ENCODE measurements at places on chromosomes 7 and 10. TPM values are rescaled to one million over a fixed set of nuclear protein-coding genes. Genes with fewer than 3 reads are reported as not detected.

DNA sequence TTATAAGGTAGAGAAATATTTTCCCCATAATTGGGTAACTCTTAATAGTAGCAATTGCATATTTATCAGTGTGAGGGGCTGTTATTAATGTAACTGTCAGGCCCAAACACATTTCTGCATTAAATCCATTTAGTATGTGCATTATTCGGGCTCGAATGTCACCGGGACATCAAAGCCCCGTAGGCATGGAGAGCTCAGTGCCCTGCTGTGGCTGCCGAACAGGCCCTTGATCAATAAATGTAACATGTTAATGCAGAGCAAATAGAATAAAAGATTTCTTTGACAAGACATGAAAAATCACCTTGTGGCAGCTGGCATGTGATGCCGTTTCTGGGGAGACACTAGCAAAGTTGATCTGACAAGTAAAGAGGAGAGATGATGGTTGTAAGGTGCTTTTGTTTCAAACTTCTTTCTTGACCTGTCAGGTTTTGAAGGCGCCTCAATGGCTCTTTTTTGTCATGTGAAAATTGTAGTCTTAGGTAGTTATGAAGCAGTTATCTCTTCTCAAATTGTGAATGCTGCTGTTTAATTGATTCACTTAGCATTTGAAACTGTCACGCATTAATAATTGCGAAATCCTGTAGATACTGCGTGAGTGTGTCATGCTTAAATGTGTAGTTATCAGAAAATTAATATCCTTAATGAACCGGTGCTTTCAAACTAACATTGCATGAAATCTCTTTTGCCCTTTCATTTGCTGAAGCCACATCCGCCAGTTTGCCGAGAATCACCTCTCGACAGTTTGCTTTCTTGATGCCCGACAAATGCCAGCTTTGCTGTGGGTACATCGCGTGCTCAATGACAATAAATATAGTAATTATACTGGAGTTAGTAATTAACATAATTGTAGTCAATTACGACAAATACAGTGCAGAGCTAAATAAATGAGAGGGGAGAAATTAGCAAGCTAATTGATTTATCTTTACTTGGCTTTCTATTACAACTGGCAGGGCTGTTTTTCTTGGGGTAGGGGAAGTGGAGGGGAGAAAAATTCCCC, 19.5 kb downstream of the LRMDA start:
- DNase-seq: peak; percentile 46
- H3K27ac ChIP-seq: no peak overlapping the region
- no peaks in the 10 kb centered on the region for H3K36me3 ChIP-seq
- peaks cover 42% of the 10 kb centered on the region for H3K4me1 ChIP-seq

DNA sequence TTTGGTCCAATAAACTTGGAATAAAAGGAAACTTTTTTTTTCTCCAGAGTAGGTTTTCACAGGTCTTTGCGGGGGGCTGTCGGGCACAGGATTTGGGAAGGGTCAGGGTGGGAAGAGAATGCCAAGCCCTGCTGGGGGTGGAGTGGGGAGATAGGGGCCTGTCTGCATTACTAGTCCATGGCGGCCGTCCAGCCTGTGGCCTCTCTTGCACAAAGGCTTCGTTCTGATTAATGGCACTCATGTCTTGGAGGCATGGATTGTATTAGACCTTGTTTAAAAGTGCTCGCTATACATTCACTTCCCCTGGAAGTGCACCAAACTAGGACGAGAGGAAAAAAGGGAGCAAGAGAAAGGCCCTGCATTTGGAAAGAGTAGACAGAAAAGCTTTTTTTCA, 37.2 kb downstream of the LRMDA start:
- DNase-seq: no peak
- peaks cover 11% of the 10 kb centered on the region for H3K4me1 ChIP-seq
- no peak overlapping the region for H3K27ac ChIP-seq

- H3K4me1 ChIP-seq: no peaks in the 10 kb centered on the region
- H3K4me3 ChIP-seq: no peak overlapping the region
- no peaks in the 10 kb centered on the region for H3K36me3 ChIP-seq
- no peak overlapping the region for H3K27ac ChIP-seq
- no peak for DNase-seq
These were observed 289.3 kb downstream of the PTEN start for GRCh38 chr10:88152728-88153133.

DNA sequence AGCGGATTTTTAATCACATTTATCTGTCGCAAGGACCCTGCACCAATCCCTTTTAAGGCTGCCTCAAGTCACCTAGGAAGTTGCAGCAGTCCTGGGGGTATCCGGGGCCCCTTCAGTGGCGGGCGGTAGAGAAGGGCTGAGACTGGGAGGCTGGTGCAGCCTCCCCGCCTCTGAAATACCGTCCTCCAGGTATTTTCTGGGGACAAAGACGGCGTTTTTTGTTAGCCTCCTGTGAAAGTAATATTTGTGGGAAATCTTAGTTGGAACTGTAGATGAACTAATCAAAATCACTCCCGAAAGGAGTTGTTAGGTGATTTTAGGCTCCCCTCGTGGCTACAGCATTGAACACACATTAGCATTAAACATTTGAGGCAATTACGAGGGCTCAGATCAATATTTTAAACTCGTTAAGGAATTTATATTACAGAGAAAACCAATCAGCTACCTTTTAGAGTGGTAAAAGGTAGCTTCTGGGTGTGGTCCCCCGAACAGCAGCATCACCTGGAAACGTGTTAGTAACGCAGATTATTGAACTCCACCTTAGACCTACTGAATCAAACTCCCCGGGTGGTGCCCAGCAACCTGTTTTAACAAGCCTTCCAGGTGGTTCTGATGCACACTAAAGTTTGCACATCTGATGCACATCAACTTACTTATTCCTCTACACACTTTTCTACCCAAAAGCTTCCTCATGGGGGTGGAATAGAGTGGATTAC, 530 bp upstream of the ANXA7 start:
- no peaks in the 10 kb centered on the region for H3K27me3 ChIP-seq
- peak overlapping the region; percentile 89 for H3K27ac ChIP-seq
- peak overlapping the region; percentile 94 for H3K4me3 ChIP-seq
- no peaks in the 10 kb centered on the region for H3K36me3 ChIP-seq

- no peaks in the 10 kb centered on the region for H3K27me3 ChIP-seq
- H3K4me3 ChIP-seq: no peak overlapping the region
- H3K36me3 ChIP-seq: 0 out of 2 replicates have a peak, but pooled peaks cover 2% of the 10 kb centered on the region
- DNase-seq: peak; percentile 68
- no peaks in the 10 kb centered on the region for H3K4me1 ChIP-seq
- no peak overlapping the region for H3K27ac ChIP-seq
These were observed 71.8 kb upstream of the PIK3CG start for GRCh38 chr7:106793015-106793975.

DNA sequence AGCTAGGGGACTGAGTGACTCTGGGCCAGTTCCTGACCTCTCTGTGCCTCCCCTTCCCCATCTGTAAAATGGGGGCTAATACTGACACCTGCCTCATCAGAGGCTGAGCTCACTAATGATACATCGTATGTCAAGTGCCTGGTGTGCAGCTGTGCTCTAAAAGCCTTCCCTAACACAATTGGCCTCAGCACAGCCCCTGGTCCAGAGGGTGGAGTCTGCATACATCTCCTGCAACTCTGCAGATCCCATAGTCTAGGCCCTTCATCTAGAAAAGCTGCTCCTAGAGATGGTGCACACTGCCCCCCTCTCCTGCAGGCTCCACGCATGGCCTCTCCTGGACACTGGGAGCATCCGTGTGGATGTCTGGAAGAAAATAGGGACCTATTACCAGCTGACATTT, 255.0 kb downstream of the RPS24 start:
- H3K27ac ChIP-seq: no peak overlapping the region
- no peaks in the 10 kb centered on the region for H3K27me3 ChIP-seq
- no peaks in the 10 kb centered on the region for H3K36me3 ChIP-seq
- no peak for DNase-seq

DNA sequence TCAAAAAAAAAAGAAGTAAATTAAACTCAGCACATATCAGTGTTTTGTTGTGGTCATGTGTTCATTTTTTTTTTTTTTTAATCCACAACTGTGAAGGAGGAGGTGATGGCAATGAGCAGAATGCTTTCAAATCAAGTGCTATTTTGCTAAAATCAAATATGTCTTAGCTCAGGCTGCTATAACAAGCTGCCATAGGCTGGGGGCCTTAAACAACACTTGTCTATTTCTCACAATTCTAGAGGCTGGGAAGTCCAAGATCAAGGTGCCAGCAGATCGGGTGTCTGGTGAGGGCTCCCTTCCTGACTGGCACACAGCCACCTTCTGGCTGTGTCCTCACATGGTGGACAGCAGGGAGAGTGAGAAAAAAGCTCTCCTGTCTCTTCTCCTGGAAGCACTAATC, 203.9 kb downstream of the FAM107B start:
- H3K4me1 ChIP-seq: no peaks in the 10 kb centered on the region
- H3K4me3 ChIP-seq: no peak overlapping the region
- H3K27me3 ChIP-seq: no peaks in the 10 kb centered on the region
- H3K27ac ChIP-seq: no peak overlapping the region

- H3K4me1 ChIP-seq: no peaks in the 10 kb centered on the region
- no peak overlapping the region for H3K4me3 ChIP-seq
- 0 out of 2 replicates have a peak, but pooled peaks cover 5% of the 10 kb centered on the region for H3K36me3 ChIP-seq
- H3K27me3 ChIP-seq: no peaks in the 10 kb centered on the region
These were observed 1.0 kb upstream of the ZDHHC4 start for GRCh38 chr7:6576024-6576866.

The PNLIPRP1 gene
- not detected for total RNA-seq

The ANKRD30A gene
- total RNA-seq: not detected

The PLXNA4 gene
- total RNA-seq: 0.80 TPM

Data from GM23338 (cell line).